ENCODE measurements at places on chromosomes 2 and 18.

DNA sequence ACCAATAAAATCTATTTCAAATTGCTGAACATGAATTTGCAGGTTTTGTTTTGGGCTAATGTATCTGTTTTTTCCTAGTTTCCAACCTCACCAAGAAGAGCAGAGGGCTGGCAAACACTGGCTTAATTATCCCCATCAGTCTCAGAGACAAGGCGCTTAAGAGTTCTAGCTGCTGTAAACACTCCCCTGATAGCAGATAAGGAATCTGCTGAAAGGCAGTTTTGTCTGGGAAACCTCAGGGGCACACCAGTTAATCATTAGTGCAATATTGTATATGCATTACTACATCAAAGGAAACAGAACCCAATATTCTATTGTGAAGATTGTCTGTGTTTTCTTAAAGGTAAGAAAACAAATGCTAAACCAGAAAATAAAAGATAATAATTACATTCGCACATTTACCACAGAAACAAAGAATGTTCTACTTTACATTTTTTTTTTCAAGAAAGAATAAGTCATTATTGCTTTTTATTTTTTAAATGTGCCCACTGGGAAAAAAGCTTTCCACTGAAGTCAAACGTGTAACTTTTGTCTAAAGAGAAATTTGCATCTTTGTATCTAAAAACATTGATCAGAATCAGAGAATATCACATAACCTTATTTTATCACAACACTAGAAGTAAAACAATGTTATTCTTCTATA, 179.1 kb downstream of the ERBB4 start:
- DNase-seq = no peak

DNA sequence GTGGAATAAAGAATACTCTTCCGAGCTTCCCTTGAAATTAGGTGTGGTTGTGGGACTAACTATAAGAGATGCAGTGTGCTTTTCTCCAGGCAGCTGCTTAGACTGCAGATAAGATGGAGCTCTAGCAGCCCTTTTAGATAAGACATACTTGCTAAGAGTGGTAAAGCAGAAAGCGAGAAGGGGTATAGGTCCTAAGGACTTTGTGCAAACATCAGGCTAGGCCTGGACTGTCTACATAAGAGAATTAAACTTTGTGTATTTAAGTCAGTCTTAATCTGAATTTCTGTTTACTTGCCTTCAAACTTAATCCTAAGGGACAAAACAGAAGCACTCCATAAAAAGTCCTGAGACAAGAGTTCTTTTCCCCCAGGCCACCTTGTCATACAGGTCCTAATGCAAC, 218.9 kb downstream of the RAB3GAP1 start:
- DNase-seq = no peak

DNA sequence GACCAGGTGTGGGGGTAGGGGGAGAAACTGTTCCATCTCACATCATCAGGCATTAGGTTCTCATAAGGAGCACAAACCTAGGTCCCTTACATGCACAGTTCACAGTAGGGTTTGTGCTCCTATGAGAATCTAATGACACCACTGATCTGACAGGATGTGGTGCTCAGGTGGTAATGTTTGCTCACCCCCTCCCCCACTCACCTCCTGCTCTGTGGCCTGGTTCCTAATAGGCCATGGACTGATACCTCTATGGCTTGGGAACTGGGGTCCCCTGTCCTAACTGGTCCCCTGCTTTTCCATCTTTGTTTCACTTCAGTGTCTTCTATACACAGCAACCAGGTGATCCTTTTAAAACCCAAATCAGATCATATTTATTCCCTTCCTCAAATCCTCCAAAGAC, 267.8 kb downstream of the TNS1 start:
- DNase-seq = no peak

DNA sequence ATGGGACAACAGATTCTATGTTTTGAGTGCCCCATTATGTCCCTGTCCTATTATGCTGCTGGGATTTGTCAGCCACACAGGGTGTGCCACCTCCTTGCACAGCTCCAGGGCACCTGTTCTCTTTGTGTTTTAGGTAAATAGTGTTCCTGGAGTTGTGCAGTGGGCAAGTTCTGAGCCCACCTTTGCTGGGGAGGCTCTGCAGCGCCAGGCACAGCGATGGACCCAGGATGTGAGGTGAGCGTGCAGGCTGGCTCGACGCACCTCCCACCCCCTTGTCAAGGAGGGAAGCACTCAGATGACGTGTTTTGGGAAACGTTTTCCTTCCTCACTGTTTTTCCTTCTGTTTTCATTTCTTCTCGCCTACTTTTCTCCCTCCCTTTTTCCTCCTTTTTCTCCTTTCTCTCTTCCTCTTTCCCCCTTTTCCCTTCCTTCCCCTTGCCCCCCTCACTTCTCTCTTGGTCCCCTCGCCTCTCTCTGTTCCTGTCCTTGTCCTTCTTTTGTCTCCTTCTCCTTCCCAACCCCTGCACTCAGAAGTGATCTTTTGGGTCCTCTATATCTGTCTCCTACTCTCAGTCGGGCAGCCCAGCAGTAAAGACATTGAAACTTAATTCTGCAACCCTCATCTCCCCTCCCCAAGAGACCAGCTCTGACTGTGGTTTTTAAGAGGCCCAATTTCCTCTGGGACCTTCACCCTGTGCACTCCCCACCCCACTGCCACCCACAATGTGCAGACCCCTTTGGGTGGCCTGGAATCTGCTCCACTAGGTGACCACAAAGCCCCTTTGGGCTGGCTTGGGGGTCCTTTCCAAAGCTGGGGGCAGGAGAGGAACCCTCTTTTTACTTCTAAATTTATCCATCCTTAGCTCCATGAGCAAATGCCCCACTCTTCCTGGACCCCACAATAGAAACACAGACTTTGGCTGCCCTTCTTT, 104.0 kb downstream of the MCFD2 start:
- DNase-seq = no peak

- DNase-seq = no peak
Measured at GRCh38 chr2:135607561-135607960, 76.3 kb downstream of the R3HDM1 start.

DNA sequence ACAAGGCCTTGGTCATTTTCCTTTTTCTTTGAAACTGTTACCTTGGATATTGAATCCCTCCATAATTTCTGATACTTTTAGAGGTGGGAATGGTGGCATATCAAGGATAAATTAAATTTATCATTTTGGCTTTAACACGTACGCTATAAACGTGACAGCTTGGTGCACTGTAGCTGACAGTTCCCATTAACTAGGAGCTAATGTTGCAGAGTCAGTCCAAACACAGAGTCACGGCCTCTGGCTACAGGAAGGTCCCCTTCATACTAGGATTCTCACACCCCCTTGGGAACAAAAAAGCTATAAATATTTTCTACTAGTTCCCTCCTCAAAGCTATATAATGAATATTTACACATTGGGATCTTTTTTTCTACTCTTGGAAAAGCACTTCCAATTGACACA, 17.7 kb upstream of the ERBB4 start:
- DNase-seq = no peak

- DNase-seq = no peak
Measured at GRCh38 chr18:46156124-46156745, 52.0 kb downstream of the HAUS1 start.

DNA sequence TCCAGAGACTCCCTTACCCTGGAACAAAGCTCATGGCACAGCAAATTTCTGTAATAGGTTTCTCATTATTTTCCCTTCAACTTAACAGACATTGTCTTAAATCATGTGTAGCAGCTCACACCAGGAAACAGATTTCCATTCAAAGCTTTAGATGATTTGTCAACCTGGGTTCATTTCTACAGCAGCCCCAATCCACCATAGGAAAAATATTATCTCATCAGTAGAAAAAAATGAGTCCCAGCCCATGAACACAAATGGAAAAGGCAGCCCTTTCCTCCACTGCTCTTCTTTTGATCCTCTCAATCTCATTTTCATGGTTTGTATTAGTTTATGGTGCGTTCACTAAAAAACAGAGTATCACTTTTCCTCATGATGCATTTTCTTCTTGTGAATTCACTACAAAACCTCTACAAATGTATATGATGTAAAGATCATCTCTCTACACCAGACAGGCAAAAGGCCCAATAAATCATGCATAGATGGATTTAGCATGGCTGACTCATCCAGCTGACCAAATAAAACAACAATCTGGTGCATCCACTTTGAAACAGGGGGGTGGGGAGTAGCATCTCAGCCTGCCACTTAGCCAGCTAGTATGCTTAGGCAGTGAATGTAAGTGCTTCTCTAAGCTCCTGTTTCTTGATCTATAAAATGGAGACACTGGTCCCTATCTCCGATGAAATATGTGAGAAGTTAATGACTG, 78.6 kb downstream of the SATB2 start:
- no peak for DNase-seq

DNA sequence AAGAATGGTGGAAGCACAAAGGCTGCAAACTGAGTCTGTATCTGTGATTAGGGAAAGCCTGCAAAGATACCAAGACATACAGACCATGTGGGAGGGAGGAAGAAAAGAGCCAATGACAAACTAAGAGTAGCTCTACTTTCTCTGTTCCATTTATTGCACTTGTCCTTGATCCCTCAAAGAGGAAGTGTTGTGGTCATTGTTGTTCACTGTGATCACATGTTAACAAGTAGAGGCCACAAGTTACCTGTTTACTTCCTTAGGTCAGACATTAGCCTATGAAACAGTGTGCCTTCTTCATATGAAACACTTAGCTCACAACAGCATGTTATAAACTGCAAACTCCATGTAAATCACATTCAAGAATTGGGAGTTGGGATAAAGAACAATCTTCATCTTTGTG, 32.6 kb downstream of the MAP2 start:
- no peak for DNase-seq

GRCh38 chr2:5689750-5690149, 2.4 kb upstream of the SOX11 start:
- no peak for DNase-seq

DNA sequence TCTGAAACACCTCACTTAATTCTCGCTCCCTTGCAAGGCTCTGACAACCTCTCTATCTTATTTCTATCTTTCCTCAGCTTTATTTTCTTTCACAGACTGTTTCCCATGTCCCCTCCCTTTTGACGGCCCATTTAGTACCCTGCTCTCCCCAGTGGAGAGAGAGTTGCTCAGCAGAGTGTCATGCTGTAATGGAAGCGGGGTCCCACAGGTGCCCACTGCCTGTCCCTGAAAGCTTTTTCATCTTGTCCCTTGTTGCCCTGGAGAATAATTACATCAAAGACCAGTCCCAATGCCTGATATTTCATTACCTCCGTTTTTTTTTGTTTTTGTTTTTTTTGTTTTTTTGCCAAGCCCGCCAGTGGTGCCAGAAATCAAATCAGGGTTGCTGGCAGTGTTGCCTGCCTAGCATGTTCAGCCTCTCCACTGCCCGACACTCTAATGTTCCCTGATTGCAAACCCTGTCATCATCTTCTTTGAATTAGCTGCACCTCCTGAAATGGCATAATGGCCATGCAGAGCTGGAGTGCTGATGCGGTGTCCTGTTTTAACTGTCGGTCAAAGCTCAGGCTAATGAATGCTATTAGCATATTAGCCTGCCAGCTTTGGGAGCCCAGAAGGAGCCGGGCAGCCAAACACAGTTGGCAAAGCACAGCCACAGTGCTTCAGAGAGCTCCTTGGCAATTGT, 71.2 kb upstream of the CAVIN2 start:
- DNase-seq = no peak

DNA sequence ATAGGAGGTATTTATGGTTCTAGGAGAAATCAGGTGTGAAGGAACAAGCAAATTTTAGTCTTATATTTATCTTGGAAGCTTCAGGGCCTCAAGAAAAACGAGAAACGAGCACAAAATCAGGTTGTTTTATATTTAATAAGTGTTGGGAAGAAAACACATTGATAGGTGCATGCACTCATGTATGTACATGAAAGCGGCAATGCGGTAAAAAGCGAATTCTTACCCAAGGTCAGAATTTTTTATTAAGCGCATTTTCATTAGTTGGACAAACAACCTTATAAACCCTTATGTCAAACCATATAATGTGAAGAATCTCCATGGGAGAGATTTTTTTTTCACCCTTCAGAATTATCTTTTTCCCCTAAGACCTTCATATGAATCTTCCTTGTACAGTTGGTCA, 25.4 kb downstream of the SLC66A3 start:
- DNase-seq = no peak

DNA sequence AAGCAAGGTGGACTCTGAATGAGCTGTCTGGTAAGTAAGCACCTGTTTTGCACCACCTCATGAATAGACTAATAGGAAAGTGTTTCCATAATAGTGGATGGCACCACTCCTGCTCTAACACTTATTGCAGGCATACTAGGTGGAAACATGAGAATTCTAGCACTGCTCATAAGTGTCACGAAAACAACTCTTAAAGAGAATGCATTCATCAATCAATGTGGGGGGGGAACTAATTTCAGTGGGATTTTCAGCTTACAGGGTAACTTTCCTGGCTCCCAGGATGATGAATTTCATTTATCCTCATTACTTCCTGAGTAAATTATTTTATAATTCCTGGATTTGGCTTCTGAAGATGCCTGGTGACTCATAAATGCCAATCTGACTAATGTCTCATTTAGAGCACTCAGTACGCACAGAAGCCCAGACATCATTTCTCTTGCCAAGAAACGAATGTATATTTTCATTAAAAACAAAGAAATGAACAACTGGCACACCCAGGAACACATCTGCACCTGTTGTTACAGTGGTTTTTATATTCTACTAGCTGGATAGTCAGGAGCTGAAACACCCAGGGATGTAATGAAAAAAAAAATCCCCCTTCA, 129.6 kb downstream of the PID1 start:
- DNase-seq = no peak

GRCh38 chr18:63336366-63337099, 17.0 kb upstream of the BCL2 start:
- DNase-seq = no peak

GRCh38 chr2:38702413-38702812, 36.5 kb downstream of the GALM start:
- DNase-seq = no peak

GRCh38 chr2:46650556-46651001, 171.2 kb downstream of the TMEM247 start:
- DNase-seq = no peak

DNA sequence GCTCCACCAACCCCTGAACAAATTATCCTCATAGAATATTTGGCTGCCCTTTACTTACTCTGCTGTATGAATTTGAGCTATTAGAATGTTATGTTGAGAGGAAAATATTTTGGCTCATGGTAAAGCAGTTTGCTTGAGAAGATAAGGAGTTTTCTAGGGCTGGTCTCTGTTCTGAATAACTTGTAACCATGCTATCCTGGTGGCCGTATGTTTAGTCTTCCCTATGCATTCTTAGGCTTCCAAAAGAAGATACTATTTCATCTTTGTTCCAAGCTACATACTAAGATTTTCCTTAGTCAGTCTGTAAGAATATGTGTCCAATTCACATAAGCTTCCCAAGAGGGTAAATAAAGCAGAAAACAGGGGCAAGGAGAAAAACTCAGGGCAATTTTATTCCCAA, 1105.1 kb upstream of the PIK3C3 start:
- DNase-seq = no peak

DNA sequence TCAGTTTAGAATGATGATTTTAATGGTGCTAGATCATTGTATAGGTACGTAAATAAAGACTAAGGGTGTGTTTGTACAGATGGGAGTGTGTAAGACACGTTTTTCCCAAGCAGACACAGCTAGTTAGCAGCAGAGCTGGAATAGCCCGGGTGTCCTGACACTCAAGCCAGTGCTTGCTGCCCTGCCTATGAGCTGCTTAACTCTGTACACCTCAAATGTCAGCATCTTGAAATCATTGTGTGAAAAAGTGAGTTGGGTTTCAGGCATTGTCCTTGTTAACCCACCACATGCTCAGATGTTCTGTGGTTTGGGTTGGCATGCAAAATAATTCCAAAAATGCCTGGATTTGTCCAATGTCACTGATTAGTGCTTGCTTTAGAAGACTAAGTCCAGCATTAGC, 13.0 kb upstream of the TET3 start:
- no peak for DNase-seq
